ENCODE measurements at places on chromosomes 4 and X.
A peak's percentile ranks its signal among the peaks of the same experiment; 100 is the strongest.

- DNase-seq, result no peak
These were observed 47.5 kb downstream of the MAGEA1 start for GRCh38 chrX:153226344-153227185.

DNA sequence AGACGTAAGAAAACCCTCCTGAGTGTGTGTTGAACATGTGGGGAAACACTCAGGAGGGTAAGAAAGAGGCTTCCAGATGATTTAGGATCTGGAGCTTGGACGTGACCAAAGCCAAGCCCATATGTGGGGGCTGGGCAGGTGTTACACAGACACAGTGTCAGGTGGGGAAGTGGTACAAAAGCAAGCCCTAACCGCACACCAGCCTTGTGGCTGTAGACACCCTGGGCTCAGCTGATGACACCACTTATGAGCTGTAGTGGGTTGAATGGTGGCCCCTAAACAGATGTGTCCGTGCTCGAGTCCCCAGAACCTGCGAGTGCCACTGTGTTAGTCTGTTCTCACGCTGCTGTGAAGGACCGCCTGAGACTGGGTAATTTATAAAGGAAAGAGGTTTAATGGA is 25.0 kb upstream of the NSG1 start:
- no peak for DNase-seq

GRCh38 chr4:134499074-134499473 is 297.5 kb upstream of the PABPC4L start:
- no peak for DNase-seq

DNA sequence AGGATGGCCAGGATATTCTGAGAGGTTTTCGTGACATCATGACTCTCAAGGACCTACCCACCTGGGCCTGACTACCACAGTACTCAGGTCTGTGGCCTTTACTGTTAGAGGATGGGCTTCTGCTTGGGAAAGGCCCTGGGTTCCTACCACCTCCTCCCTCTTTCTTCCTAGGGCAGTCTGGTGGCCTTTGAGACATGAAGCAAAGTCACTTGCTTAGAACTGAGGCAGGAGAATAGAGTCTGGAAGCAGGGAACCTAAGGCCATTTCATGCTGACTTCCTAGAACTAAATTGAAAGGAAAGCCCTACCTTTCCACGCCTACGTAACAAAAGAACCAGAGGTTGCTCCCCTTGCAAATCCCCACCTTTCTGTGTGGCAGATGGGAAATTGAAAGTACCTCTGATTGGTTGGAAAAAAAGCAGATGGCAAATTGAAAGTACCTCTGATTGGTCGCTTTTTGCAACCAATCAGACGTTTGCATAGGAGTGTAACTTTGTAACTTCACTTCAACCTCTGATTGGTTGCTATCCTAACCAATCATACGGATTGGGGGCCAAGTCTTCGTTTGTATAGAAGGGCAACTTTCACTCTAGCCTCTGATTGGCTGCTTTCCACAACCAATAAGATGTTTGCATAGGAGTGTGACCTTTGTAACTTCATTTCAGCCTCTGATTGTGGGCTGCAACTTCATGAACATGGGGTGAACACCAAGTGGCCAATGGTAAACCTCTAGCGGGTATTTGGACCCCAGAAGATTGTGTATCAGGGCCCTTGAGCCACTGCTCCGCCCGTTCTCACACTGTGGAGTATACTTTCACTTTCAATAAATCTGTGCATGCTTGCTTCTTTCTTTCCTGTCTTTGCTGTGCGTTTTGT is 9.9 kb upstream of the AKAP14 start:
- DNase-seq, result no peak

DNA sequence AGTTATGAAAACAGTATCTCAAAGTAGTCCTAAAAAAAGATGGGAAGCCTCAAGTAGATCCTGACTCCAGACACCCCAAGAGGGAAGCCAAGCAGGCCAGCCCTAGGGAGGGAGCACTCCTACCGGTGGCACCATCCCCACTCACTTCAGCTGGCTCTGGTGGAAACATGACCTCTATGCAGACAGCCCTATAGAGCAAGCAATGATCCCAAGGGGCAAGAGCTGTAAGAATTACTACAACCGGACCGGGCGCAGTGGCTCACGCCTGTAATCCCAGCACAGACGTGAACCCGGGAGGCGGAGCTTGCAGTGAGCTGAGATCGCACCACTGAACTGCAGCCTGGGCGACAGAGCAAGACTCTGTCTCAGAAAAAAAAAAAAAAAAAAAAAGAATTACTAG is 5.7 kb downstream of the LETM1 start:
- no peak for DNase-seq

- no peak for DNase-seq
These were observed 12.0 kb upstream of the DCHS2 start for GRCh38 chr4:154503598-154503997.

DNA sequence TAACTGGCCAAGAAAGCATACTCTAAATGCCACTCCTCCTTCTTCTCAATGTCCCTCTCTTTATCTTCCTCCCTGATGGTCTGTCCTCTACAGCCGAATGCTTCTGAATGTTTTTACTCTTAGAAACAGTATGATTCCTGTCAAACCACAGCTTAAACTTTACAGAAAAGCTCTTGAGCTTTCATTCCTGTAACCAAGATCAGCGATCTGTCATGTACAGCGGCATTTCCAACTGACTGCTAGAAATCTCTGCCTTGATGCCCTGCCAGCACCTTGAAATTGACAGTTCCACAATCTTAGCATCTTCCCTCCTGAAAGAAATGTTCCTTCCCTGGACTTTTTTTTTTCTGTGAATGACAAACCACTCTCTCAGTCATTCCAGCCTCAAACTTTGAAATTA is 11.5 kb upstream of the GATB start:
- DNase-seq, result no peak

DNA sequence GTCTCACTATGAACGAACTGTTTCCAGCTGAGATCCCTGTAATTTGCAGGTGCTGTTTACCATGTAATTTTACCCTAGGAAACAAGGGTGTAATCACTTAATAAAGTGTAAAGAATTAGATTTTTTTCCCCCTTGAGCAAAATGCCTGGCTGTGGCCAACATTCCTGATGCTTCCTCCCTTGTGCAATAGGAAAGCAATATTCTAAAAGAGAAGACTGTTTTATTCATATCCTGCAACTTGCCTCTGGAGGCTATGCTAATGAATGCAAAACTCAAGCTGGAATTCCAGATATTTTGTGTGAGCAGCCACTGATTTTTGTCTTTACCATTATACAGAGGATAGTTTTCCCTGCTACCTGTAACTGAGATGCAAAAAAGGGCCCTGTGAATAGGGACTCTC is 98.0 kb downstream of the AWAT2 start:
- no peak for DNase-seq

- DNase-seq, result peak; percentile 16
These were observed 797.3 kb upstream of the FRG1 start for GRCh38 chr4:189143263-189143952.

GRCh38 chrX:915427-916229 is 285.0 kb downstream of the SHOX start:
- no peak for DNase-seq

DNA sequence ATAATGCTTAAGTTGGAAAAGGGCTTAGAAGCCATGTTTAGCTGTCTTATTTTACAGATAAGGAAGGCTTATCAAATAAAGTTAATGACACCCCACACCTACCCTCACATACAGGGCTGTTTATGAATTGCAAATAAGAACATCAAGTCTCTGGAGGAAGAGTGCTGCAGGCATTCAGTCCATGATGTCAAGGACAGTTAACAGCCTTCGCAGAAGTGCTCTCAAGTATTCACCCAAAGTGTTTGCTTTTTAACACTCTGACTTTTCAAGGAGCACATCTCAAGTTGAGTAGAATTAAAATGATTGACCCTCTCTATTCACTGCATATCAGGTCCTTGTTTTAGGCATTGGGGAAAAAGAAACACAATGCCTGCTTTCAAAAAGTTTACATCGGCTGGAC is 328.7 kb downstream of the LDB2 start:
- DNase-seq, result no peak

DNA sequence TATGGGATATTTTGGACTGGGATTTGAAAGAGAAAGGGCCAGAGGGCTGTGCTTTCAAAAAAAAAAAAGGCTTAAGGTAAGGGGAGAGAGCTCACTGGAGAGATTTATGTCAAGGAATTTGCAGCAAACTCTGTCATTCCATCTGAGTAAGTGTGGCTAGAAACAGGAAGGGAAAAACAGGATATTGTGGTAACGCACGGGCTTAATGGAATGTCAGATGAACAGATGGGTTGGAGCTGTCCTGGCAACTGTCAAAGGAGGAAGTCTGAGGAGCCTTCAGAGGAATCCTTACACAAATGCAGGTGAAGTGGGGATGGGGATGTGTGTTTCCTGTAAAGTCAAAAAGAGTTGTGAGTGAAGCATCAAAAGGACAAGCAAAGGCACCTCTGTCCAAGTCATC is 15.1 kb upstream of the NKX3-2 start:
- no peak for DNase-seq

DNA sequence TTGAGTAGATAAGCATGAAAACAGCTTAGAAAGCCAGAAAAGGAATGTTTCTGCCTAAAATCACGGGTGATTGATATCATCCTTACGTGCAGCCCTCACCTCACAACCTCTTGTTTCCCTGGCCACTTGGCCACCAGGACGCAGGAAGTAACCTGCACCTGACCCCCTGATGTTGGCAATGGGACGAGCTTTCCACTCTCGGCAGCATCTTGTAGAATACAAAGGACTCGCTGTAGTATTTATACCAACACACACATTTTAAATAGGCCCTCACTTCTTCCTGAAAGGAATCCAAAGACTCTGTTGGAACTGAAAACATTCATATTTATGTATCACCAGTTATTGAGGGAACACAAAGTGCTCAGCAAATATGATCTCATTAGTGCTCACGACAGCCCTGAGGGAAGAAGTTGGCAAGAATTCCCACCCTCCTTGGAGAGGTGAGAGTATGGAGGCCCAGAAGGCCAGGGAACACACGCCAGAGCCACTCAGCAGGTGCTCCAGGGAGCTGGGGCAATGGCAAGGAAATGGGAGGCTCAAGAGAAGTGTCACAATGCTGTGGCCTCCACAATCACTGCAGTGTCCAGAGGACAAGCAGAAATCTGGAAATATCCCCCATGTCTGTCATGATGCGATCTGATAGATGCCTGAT is 103.3 kb upstream of the KIT start:
- no peak for DNase-seq

GRCh38 chrX:112651766-112652165 is 28.0 kb downstream of the LHFPL1 start:
- DNase-seq, result no peak

- DNase-seq, result no peak
These were observed 169.2 kb upstream of the PITX2 start for GRCh38 chr4:110792036-110792435.

DNA sequence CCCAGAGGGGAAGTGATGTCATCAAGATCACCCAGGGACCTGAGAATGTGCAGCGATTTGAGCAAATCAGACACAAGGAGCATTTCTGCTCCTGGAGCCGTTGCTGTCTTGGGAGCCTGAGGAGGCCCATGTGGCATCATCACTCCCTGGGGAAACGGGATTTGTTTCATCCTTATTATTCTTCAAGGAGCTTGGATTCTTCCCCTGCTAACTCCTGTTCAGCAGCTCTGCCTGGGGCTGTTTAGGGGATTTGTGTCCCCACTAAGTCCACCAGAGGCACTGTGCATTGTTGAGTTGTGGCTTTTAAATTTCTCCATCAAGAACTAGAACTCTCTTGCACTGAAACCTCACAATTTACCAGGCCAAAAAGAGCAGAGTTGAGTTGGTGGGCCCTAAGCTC is 104.2 kb upstream of the MSX1 start:
- no peak for DNase-seq

DNA sequence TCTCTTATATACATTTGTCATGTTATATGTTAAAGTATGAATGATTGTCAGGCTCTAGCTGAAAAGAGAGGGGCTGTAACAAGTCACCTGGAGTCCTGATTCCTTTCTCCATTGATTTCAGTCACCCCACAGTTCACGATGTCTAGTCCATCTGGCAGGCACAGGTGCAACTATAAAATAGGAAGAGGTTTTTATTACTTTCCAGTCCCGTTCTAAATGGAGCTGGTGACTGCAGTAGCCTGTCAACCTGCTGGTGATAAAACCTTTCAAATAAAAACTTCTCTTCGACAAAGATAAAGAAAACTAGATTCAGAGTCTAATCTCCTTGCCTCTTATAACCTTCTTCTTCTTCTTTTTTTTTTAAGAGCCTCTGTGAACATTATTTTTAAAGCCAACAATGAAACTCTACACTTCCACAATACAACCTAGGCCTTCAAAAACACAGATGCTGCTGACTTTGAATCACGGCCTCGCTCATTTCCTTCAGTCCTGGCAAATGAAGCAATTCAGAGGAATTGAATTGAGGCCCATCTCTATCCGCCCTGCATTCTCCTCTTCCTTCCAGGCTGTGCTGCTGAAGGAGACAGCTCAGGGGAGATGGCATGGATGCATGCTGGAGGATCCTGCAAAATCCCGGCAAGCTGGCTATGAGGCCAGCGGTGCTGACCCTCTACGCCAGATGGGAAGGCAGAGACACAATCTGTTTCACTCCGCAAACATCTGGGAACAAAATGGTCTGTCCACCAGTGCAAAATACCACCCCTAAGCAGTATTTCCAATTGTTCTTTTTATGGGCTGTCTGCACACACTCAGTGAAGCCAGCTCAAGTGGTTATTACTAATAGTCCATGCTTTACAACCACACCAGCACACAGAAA is 27.3 kb upstream of the CDKN2AIP start:
- DNase-seq, result no peak

GRCh38 chrX:8755813-8756212 is 23.9 kb upstream of the ANOS1 start:
- DNase-seq, result no peak

DNA sequence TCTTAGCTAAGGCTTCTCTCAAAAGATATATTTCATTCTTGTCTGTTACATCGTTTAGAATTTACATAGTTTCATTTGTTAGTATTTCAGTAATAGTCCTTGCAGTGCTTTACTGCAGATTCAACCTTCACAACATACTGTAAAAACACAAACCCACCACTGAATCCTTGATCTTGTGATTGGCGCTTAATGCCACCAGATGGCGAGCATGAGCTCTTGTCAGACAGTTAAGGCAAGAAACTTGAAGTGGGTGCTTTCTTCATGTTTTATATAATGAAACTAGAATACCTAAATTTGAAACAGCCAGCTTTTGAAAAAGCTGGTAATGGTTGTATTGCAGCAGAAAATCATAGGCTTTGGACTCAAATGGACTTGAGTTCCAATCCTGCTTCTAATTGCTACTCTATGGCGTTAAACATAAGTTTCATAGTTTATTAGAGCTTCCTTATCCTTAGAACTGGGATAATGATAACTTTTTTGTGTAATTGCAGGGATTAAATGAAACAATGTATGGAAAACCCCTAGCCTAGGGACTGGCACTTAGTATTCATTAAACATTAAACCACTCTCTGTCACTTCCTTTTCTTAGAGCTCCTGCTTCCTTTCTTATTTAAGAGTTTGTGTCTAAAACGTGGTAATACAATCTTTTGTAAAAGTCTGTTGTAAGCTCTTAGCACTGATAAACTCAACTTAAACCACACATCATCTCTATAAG is 95.1 kb downstream of the USP9X start:
- peak; percentile 1 for DNase-seq

- DNase-seq, result no peak
These were observed 36.2 kb downstream of the ZFP42 start for GRCh38 chr4:188031751-188032150.
